ENCODE measurements at places on chromosomes 1 and 21.

- peak; percentile 50 for DNase-seq
Measured at GRCh38 chr1:40078512-40079333, 18.3 kb downstream of the PPT1 start.

GRCh38 chr1:205658943-205659581 is 21.2 kb downstream of the SLC45A3 start:
- DNase-seq, result peak; percentile 80

DNA sequence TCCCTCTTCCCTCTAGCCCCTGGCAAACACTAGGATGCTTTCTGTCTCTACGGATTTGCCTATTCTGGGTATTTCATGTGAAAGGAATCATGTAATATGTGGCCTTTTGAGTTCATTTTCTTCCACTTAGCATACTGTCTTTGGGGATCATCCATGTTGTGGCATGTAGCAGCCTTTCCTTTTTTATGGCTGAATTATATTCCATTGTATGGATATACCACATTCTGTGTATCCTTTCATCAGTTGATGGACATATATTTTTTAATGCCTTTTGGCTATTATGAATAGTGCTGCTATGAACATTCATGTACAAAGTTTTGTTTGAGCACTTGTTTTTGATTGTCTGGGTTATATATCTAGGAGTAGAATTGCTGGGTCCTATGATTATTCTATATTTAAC is 258.4 kb upstream of the CSF3R start:
- DNase-seq, result no peak

- no peak for DNase-seq
Measured at GRCh38 chr1:68975212-68975933, 478.5 kb upstream of the DEPDC1 start.

DNA sequence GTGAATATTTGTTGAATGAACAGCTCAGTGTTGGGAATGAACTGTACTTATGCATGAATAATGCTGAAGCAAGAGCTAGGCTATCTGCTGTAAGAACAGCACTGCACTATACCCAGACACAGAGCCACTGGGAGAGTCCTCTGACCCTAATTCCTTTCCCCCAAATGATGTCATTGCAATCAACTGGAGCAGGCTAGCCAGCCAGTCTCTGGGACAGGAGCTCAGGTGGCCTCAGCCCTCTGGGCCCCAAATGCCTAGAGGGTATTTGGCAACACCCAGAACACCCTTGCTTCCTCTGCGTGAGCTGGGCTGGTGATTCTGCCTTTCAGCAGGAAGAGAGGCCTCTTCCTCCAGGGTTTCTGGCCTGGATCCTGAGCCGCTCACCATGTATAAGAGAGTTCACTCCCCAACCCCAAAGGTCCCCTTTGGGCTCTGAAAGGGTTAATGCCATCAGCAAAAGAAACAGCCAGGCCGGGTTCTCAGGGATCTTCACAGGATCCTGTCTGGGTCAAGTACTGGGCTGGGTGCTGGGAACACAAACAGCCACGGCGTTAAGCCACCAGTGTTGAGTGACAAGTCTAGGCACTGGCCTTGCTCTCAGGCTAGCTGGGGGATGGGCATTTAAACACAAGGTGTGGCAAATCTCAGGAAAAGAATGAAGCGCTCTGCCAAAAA is 3.7 kb upstream of the PADI4 start:
- no peak for DNase-seq

GRCh38 chr1:14934867-14935266 is 218.7 kb upstream of the TMEM51 start:
- DNase-seq, result no peak
